Brain pericyte (primary cell): ENCODE measurements at places on chromosomes 16 and 17.

DNA sequence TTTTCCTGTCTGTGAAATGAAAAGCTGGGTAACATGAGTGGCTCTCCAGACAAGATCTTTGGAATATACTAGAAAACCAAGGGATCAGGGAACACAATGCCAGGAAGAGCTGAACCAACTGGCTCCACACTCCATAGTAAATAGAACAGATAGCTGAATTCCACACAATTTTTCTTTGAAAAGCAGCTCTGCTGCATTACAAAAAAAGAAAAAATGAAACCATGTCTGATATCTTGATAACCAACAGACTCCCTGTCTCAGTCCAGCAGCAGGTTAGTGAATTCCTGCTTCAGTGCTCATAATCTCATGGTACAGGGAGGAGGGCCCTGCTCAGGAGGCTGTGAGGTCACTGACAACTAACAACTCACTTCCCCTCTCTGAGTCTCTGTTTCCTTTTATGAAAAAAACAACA lies 97.1 kb downstream of the CDH11 start:
- DNase-seq = no peak

DNA sequence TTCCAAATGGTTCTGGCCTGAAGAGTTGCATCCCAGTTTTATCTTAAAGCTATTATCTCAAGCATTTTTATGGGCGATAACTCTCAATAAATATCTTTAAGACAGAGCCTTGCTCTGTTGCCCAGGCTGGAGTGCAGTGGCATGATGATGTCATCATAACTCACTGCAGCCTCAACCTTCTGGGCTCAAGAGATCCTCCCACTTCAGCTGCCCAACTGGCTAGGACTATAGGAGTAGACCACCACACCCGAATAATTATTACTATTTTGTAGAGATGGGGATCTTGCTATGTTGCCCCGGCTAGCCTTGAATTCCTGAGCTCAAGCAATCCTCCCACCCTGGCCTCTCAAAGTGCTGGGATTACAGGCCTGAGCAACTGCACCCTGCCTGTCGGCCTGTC lies 26.1 kb upstream of the CYTH1 start:
- no peak for DNase-seq

GRCh38 chr16:13519871-13520270 lies 400.1 kb upstream of the ERCC4 start:
- DNase-seq = no peak

DNA sequence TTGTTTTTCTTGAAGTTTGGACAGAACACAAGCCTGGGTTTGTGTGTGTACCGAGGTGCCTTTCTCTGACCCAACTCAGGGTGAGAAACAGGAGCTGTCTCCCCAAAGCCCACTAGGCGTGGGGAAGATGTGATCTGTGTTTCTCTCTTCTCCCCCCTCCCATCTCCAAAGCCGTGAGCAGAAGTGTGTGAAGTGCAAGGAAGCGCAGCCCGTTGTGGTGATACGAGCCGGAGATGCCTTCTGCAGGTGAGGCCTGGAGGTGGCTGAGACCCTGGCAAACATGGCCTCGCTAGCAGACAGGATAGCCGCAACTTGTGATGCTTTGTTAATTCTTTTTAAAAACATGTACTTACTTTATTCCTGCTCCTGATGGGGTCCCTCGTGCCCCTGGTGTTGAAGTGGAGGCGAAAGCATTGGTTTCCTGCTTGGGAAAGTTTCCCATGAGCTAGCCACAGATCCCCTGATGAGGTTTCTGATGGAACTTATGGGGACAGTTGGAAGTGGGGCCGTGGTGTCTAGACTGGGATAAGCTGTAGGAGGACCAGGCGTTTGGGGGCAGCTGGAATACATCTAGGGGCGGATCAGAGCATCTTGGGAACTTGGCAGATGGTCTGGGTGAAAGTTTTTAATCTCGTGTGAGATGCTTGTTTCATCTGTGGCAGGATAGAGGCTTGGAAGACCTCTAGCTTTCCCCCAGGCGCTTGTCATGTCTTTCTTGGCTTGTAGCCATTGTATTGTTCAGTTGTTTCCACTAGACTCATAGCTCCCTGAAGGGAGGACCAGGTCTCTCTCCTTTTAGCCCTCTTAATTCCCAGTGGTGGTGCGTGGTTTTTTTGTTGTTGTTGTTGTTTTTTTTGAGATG lies 893 bp downstream of the CTU2 start:
- no peak for DNase-seq

DNA sequence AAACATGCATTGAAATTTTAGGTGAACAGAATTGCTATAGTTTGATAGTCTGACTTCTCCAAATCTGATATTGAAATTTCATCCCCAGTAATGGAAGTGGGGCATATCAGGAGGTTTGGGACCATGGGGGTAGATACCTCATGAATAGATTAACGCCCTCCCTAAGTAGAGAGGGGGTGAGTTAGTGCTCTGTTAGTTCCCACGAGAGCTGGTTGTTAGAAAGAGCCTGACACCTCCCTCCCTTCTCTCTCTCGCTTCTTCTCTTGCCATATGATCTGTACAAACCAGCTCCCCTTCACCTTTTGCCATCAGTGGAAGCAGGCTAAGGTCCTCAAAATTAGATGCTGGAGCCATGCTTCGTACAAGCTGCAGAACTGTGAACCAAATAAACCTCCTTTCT lies 78.8 kb downstream of the BRIP1 start:
- DNase-seq = no peak

DNA sequence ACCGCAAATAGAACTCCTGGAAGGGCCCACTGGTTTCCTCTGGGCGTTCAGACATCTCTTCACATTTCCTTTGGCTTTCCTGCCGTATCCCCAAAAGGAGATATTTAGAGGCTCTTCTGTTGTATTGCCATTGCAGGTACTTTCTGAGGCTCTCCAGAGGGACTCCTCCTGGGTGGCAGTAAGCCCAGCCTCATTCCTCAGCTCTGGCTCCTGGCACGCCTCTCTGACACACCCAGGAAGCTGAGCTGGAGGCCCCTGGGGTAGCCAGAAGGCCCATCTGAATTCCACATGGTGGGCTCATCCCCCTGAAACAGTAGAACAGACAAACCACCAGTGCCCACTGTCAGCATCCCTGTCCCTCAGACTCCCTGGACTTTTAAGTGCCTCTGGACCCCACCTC lies 206.7 kb downstream of the PARN start:
- no peak for DNase-seq

DNA sequence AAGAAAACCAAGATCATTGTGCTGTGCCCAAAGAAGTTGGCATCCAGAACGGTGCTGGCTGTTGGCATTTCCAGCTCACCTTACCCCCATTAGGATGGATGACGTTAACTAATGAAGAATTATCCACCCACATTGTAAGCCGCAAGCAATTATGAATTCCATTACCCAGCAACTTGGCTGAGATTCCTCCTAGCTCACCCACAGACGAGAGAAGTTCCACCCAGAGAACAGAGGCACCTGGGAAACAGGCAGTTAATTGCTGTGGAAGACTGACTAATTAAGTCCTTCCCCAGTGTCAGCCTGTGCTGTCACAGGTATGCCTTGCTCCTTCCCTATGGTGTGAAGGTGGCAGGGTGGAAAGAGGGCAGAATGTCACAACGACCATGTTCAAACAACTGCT lies 456.2 kb upstream of the CDH5 start:
- no peak for DNase-seq

- DNase-seq = no peak
These were observed 383.7 kb downstream of the SNX29 start for GRCh38 chr16:12360240-12360639.
